ENCODE measurements at places on chromosomes 13 and 19. TPM values are rescaled to one million over a fixed set of nuclear protein-coding genes. Genes with fewer than 3 reads are reported as not detected.
A peak's percentile ranks its signal among the peaks of the same experiment; 100 is the strongest.

DNA sequence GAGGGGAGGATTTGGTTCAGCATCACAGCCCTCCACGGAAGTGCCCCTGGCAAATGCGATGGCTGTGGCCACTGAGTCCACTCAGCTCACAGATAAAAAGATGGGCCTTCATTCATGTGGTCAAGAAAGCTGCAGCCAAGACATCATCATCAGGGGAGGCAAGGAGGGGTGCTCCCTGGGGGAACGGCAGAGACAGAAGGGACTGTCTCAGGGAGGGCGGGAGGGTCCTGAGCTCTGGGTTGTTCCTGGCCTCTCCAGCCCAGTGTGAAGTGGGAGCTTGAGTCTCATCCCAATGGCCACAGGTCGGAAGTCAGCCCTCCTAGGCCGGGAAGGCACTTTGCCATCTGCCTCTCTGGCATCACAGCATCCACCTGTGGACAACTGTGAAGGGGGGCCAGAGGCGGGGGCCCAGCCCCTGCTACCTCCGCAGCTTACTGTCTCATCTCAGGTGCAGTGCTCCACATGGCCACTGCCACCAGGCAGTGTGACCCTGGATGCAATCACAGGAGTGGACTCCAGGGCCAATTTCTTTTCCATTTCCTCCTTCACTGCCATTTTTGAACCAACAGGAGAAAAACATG lies 137.8 kb upstream of the SOX1 start:
- DNase-seq, result no peak

Gene ZNF90
- polyA plus RNA-seq, result 5.0 TPM

GRCh38 chr13:101837288-101837687 lies 384.8 kb downstream of the ITGBL1 start:
- no peak for DNase-seq

Gene CYP2A7
- 0.37 TPM for polyA plus RNA-seq

- no peak for DNase-seq
Observed at GRCh38 chr13:61495648-61496047, 80.0 kb upstream of the PCDH20 start.

Gene CD70
- not detected for polyA plus RNA-seq

GRCh38 chr19:18519962-18520847 lies 1.7 kb downstream of the ELL start:
- DNase-seq, result peak; percentile 68

GRCh38 chr19:47081095-47081494 lies 32.5 kb downstream of the ZC3H4 start:
- no peak for DNase-seq

- DNase-seq, result no peak
Observed at GRCh38 chr13:48909056-48909389, 66.7 kb upstream of the FNDC3A start.

Gene PNMA8A
- 9.9 TPM for polyA plus RNA-seq

Gene FREM2
- 0.38 TPM for polyA plus RNA-seq

Gene ATP1A3
- polyA plus RNA-seq, result 0.33 TPM

Gene C13orf42
- 0.04 TPM for polyA plus RNA-seq

Gene B3GNT8
- not detected for polyA plus RNA-seq

Gene ZNF563
- 3.1 TPM for polyA plus RNA-seq

GRCh38 chr13:28636069-28636468 lies 22.9 kb upstream of the POMP start:
- no peak for DNase-seq

GRCh38 chr19:58519355-58520256 lies at the start of gene ZBTB45:
Gene ZBTB45 (minus strand): TSS chr19:58519810. CDS start chr19:58517673, 2,137 bp downstream.
- DNase-seq, result peak; percentile 91

GRCh38 chr19:18487576-18488402 lies 34.1 kb downstream of the ELL start:
- no peak for DNase-seq

DNA sequence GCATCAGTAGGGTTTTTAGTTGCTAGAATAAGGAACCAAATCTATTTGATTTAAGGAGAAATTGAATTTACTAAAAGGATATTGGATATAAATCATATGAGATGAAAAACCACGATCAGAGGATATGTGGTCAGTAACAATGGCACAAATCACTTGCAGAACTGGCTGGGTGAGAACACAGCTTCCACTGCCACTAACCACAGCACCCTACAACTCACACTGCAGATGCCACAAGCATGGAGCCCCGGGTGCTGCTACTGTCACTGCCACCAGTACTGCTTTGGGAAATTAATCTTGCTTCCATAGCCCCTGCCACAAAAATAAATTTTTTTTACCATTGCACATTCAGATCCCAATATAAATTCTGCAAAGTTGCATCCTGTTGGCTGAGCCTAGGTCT lies 40.6 kb upstream of the KLF12 start:
- no peak for DNase-seq

- DNase-seq, result no peak
Observed at GRCh38 chr19:31015778-31016177, 333.5 kb downstream of the TSHZ3 start.

GRCh38 chr19:10420444-10421239 lies at the start of gene PDE4A:
Gene PDE4A (plus strand): TSS chr19:10420538. CDS start chr19:10420765, 227 bp downstream.
- no peak for DNase-seq

GRCh38 chr19:35556025-35556590 lies 7.3 kb downstream of the ATP4A start:
- DNase-seq, result no peak

DNA sequence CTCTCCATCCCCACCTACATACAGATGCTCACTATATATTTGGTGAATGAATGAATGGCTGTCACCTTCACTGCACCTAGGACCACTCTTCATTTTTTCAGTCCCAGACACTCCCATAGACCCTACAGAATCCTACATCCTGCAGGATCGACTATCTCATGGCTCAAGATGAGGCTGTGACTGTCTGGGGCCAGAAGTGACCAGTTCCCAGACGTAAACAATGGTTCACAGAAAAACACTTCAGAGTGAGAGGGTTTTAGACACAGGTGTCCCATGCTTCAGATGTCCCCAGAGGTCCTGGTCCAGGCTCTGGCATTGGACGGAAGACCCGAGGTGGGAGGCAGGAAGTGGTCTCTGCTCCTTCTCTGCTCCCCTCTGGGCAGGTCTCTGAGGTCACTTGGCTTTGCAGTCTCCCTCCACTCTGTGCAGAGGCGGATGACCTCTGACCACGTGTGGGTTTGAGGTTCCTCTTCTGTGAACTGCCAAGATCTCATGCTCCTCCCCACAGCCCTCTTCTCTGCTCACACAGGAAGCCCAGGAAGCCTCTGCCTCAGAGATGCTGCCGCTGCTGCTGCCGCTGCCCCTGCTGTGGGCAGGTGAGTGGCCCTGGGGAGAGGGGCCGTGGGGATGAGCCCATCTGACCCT lies 24.9 kb downstream of the SIGLEC7 start:
- DNase-seq, result no peak

GRCh38 chr19:6802336-6803035 lies 30.0 kb downstream of the VAV1 start:
- no peak for DNase-seq

GRCh38 chr19:14222886-14223285 lies 16.9 kb upstream of the ADGRL1 start:
- DNase-seq, result no peak

Gene PSG2
- not detected for polyA plus RNA-seq

DNA sequence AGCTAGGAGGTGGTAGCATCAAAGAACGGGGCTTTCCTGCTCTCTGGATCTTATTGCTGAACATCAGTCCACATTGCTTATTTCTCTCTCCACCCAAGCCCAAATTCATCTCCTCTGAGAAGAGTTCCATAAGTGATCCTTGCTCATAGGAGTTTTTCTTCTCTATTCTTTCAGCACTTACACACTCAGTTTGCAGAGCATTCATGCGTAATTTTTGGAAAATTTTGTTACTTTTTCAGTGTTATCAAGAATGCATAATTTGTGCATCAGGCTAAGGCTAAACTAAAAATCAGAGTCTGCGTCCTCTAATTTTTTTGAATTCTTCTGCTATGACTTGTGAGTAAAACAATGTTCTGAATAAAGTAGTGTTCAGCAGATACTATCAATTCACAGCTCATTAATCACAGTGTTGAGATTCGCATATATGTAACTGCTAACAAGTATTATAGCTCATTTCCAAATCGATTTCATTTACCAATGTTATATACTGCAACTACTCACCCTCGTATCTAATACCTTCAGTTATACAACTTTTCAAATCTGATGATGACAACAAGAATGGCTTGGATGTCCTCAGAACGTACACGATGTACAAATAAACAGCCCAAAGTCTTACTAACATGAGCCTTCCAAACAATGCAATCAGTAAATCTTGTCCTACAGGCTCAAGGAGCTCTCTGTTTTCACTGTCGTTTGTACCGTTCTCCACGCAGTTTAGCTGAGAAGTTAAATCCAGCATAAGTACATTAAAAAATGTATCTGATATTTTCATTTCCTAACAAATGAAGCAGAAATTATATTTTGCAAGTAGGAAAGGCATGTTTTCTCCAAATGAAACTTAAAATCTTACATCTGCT lies 36.4 kb upstream of the STARD13 start:
- DNase-seq, result no peak

DNA sequence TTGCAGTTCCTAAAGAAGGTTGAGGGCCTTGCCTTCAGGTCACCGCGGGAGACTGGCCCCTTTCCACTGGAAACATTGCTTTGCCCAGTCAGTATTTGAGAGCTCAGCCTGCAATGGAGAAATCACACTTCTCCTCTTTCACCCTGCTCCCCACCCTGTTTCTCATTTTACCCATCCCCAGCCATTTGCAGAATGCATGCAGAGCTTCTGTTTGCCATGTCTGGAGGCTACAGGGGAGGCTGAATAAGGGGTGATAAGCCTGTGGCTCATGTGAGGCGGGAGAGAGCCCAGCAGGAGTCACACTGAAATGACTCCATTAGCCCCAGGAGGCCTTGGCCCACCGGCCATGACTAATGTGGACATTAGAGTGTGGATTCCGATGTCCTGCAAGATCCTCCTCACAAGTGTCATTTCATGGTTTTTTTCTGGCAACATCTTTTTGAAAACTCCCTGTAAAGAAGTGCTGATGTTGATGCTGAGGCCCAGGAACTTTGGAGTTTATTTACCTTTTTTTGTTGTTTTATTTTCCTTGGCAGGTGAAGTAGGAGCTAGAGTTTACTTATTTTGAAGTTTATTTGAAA lies 6.3 kb downstream of the SPINT2 start:
- no peak for DNase-seq

Gene RFPL4AL1
- not detected for polyA plus RNA-seq

Gene NEK5
- 0.13 TPM for polyA plus RNA-seq

Gene MIA
- not detected for polyA plus RNA-seq

DNA sequence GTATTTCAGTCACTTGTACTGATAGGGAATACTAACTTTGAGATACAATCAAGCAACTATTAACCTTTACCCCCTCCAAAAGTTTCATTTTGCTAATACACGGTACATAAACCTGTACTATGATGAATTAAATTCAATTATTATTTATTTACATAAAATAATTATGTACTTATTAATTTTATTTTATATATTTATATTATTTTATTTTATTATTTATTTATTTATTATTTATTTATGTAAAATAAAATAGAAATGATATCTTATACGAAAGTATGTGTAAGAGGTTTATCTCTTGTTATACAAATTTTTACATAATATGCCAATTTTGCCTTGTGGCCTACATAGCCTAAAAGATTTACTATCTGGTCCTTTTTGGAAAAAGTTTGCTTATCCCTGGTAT lies 564.3 kb downstream of the SLITRK5 start:
- no peak for DNase-seq

DNA sequence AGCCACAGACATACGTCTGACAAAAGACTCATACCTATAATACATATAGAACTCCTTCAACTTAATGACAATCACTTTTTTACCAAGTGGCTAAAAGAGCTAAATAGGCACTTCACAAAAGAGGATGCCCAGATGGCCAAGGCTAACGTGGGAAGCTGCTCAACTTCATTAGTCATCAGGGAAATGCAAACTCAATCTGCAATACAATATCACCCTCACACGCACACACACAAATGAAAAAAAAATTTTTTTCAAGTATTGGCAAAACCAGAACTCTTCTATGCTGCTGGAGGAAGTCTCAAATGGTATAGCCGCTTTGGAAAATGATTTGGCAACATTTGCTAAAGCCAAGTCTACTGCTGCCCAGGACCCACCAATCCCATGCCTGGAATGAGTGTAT lies 14.6 kb upstream of the DNMT1 start:
- DNase-seq, result no peak

Gene ZNF83
- polyA plus RNA-seq, result 66.8 TPM

Gene TIMM44
- polyA plus RNA-seq, result 48.4 TPM

GRCh38 chr13:48448285-48448958 lies 35.5 kb upstream of the LPAR6 start:
- DNase-seq, result no peak

Gene ZNF304
- polyA plus RNA-seq, result 12.5 TPM
